ENCODE measurements at places on chromosomes 6 and 20.

GRCh38 chr20:64101731-64102621, 5.4 kb downstream of the NPBWR2 start:
- no peak for DNase-seq

- DNase-seq: no peak
These were observed 47.5 kb downstream of the DLL1 start for GRCh38 chr6:170243386-170243785.

GRCh38 chr6:41375598-41376151, 40.3 kb downstream of the NCR2 start:
- DNase-seq: no peak

DNA sequence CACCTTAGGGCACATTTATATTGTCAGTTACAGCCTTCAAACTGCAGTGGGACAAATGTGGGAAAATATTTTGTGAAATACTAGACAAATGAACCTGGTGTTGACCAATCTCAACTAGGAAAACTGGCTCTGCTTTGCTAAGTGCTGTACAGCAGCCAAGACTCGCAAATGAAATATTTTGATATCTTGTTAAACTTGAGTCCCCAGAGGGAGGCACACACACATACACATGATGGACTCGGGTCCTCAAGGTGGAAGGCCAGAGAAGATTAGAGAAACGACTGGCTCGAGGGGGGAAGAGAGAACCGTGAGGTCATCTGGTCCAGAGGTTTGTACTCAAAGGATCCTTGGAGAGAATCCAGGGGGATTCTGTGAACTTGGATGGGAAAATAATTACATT, 67.3 kb upstream of the JAG1 start:
- no peak for DNase-seq

DNA sequence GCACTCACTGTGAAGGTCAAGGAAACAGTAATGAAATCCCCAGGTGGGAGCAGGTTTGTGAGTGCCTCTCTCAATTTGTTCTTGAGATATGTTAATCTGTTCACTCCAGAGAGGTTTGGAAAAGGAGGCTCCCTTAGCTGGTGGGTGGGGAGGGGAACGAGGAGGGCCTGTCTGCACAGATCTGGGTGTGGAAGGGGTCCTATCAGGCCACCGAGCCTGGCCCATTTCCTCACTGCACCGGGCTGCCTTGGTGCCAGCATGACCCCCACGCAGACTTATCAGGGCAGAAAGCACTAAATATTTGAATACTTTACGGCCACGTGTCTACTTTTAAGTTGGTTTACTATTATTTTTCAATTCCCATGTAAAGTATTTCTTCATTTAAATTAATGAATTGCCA, 8.3 kb downstream of the AGPAT4 start:
- DNase-seq: no peak

DNA sequence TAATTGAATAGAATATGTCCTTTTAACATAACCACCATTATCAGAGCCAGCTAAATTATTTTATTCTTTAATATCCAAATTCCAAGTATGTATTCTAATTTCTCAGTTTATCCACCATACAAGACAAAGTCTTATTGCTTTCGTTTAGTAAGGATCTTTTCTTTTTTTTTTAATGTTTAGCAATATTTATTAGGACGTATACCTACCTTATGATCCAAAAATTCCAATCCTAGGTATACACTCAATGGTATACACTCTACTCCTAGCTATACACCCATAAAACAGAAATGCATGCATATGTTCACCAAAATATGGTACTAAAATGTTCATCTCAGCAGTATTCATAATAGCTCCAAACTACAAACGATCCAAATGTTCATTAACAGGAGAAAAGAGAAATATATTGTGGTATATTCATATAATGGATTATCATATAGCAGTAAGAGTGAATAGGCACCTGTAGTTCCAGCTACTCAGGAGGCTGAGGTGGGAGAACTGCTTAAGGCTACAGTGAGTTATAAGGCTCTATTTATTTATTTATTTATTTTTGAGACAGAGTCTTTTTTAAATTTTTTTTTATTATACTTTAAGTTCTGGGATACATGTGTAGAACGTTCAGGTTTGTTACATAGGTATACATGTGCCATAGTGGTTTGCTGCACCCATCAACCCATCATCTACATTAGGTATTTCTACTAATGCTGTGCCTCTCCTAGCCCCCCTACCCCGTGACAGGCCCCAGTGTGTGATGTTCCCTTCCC, 17.3 kb downstream of the TNFAIP3 start:
- no peak for DNase-seq

GRCh38 chr6:130322673-130323268, 43.0 kb upstream of the TMEM200A start:
- peak; percentile 60 for DNase-seq

DNA sequence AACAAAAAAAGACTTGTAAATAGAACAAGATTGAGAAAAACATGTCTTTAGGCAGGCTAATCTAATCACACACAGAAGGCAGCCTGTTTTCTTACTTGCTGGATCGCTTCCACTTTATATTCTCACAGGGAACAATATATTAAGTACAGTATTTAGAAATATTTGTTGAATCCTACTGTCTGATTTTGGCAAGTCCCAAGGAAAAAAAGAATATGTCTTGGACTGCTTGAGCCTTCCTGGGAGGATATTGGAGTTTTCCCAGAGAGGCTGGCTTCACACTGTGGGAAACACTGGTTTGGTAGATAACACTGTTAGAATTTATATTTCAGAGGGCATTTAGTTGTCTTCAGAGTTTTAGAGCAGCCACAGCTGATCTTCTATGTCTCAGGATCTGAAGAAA, 229.7 kb downstream of the PRL start:
- DNase-seq: peak; percentile 92

DNA sequence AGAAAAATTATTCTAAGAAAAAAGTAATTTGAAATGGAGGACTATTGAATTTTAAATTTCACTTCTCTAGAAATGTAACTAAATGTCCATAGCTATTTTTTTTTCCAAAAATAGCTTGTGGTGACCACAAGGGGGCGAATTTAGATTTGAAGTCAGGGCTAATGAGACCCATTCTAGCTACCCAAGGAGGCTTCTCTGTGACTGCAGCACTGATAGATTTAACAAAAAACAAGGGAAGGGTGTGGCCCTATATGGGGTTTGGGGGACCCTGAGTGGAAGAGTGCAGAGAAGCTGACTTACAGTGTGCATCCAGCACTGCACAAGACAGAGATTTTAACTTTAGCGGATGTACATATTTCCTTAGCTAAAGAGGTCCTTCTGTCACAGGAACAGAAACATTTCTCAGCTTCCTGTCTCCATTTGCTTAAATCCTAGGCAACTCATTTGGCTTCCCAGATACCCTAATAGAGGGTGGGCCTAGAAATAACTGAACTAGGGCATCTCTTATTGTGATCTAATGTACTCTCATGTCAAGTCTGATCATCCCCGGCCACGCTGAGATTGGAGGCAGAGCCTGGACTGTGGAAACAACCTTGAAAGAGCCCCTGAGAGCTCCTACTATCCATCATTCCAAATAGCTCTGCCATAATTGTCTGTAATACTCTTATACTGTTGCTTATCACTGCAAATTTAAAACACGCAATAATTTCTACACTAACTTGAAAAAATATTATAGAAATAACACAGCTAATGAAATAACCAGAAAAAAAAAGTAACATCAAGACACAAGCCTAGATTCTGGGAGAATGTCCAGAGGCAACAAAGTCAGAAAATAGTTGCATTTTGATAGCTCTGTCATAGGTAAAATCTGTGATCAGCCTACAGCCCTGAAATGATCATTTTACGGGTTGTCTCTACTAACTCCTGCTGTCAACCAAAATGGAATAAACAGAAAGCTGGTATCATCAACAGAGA, 93.6 kb downstream of the SNAP91 start:
- peak; percentile 14 for DNase-seq

GRCh38 chr6:5084781-5085647, at the start of gene PPP1R3G:
PPP1R3G (plus strand) TSS chr6:5085341; CDS start chr6:5085486, 145 bp downstream.
- peak; percentile 71 for DNase-seq

- no peak for DNase-seq
These were observed 18.9 kb downstream of the C6orf132 start for GRCh38 chr6:42123379-42124103.

Measured in lung (tissue), 17 donors.